ENCODE measurements at places on chromosomes 11 and 22.

DNA sequence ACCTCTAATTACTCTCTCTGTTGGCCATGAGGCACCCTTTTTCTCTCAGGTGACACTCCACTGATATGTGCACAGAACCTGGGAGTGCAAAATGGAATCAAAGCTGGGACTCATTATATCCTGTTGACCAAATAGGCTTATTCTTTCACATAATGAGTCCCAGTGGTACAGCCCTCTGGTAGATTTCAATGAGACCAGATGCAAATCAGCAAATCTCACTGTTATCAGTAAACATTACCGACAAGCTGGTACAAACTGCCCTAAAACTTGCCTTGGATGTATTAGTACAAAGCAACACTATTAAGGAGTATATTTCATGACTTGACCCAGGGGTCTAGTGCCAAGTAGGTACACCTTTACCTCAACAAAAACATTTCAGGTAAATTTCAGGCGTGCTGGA, 128.3 kb downstream of the DDX10 start:
- no peak for DNase-seq

- no peak for DNase-seq
Measured at GRCh38 chr11:46458491-46458890, 66.9 kb upstream of the CHRM4 start.

- no peak for DNase-seq
Measured at GRCh38 chr22:20204311-20204710, 53.5 kb upstream of the CCDC188 start.

DNA sequence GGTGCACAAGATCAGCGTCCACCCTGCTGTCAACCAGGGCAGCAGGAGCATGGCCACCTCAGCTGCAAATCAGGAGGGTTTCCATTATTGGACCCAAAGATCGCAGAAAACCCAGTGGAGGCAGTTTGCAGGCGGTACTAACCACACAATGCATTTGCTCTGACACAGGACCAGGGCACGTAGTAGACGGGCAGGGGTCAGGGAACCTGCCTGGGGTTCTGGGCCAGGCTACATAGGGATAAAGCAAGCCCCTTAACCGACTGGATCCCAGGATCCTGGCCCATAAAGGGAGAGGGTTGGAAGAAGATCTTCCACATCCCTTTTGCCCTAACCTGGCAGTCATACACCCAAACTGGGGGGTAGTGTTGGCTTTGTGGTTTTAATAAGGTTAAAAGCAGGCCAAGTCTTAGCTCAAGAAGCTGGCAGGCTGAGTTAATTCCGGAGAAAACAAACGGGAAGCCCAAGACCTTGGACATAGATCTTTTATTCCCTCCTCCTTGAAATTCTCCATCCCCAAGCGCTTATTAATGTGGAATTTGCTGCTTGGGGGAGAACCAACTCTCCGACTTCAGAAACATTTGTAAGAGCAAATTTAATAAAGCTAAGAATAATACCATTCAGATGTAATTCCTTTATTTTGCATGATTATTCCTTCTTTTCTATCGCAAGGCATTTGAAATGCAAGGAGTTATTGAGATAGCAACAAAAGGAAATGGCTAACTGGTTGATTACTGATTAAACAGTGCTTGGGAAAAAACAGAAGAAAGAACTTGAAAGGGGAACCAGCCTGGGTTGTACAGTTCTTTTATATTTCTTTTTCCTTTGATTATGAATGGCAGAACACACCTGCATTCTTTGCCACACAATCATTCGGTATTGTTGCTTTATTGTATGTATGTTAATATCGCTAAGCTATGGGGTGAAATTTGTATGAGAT, 6.3 kb upstream of the ARHGAP8 start:
- no peak for DNase-seq

- no peak for DNase-seq
Measured at GRCh38 chr11:26078231-26078821, 253.6 kb upstream of the ANO3 start.

DNA sequence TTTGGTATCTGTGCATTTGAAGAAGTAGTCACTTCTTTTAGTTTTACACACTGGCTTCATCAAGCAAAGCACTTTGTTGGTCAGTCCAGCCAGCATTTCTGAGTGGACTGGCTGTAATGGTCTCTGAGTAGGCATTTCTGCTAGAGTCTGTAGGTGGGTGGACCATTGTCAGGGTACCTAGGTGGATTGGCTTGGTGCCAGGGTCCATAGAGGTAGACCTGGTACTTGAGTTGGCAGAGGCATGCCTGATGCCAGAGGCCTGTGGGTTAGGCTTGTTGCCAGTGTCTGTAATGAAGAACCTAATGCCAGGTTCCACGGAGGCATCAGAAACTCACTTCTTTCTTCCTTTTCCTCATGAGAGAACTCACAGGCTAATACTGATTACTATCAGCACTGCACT, 157.9 kb upstream of the C11orf87 start:
- no peak for DNase-seq

DNA sequence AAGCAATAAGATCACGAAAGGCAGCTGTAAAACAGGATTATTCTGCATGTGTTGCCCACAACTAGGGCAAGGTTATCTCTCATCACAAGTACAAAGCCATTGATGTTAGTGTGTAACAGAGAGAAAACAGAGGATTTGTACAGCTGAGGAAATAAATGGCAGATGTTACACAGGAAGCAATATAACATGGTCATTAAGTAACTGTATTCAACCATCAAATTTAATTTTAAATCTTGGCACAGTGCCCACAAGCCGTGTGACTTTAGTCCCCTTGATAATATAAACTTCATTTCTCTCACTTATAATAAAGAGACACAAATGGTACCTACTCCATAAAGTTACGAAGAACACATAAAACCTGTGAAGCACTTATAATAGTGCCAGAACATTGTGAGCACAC, 17.3 kb downstream of the OR51E2 start:
- DNase-seq, result no peak

DNA sequence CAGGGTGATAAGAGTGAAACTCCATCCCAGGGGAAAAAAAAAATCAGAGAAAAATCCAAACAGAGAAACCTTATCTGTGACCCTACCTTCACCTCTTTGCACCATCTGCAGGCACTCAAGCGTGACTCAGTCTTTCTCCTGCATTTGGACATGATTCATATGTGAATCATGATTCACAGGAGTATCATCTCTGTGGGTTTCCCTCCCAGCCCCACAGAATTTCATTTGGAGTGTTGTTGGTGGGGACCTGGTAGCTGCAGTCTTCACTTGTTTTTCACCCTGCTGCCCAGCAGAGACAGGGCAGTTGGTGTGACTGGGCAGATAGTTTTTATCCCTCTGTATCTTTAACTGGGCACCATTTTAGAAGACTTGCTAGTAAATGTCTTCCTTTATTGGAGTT, 75.7 kb downstream of the DEPDC5 start:
- DNase-seq, result peak; percentile 10

GRCh38 chr11:96755209-96755608, 365.4 kb downstream of the JRKL start:
- DNase-seq, result no peak

GRCh38 chr11:116461789-116462188, 311.0 kb downstream of the BUD13 start:
- DNase-seq, result no peak

- no peak for DNase-seq
Measured at GRCh38 chr22:22343581-22344296, 99.2 kb downstream of the VPREB1 start.

DNA sequence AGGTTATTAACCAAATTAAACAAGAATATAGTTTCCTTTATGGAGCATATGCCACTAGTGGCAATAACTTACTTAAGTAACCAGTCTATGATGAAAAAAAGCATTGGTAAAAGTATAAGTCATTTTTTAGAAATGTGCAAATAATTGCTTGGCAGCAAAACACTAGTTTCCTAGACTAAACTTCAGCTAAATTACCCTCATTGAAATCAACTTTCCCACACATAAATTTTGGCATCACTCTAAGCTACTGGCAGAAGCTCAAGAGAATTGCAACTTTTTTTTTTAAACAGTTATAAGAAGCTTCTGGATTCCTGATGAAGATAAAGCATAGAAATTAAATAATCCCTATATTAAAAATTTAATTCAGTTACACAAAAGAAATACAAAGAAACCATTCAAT, 12.5 kb downstream of the CCDC34 start:
- DNase-seq, result no peak

DNA sequence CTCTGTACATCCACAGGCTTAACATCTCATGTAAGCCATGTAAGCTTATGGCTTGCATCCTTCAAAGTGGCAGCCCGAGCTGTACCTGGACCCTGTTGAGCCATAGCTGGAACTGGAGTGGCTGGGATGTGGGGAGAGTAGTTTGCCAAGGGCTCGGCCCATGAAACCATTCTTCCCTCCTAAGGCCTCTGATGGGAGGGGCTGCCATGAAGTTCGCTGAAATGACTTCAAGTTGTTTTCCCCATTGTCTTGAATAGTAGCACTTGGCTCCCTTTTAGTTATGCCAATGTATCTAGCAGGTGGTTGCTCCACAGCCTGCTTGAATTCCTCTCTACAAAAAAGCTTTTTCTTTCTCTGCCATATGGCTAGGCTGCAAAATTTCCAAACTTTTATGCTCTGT, 5.2 kb upstream of the CHORDC1 start:
- no peak for DNase-seq

DNA sequence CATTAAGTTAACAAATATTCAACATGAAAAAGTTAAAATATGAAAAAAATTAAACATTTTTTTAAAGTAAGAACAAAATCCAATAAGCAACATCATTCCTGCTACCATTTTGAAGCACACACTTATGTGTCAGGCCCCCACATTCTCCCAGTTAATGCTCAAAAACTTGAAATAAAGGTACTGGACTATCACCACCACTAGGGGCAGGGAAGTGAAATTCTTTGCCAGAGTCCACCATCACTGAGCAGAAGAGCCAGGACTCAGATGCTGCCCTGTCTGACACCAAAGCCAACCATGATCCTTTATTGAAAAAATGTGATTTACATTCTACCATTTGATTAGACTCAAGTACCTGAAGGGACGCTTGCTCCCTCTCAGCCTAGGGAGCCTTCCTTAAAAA, 39.1 kb downstream of the PITPNB start:
- DNase-seq, result peak; percentile 18

GRCh38 chr22:23862103-23862502, 4.4 kb downstream of the SLC2A11 start:
- DNase-seq, result peak; percentile 32

GRCh38 chr11:62560566-62561103, 13.1 kb downstream of the EEF1G start:
- DNase-seq, result peak; percentile 91

GRCh38 chr11:47398551-47398950, 9.8 kb upstream of the SLC39A13 start:
- no peak for DNase-seq

- DNase-seq, result no peak
Measured at GRCh38 chr11:70828593-70829082, 423.7 kb downstream of the SHANK2 start.

GRCh38 chr11:13602844-13603243, 65.6 kb upstream of the FAR1 start:
- DNase-seq, result no peak

DNA sequence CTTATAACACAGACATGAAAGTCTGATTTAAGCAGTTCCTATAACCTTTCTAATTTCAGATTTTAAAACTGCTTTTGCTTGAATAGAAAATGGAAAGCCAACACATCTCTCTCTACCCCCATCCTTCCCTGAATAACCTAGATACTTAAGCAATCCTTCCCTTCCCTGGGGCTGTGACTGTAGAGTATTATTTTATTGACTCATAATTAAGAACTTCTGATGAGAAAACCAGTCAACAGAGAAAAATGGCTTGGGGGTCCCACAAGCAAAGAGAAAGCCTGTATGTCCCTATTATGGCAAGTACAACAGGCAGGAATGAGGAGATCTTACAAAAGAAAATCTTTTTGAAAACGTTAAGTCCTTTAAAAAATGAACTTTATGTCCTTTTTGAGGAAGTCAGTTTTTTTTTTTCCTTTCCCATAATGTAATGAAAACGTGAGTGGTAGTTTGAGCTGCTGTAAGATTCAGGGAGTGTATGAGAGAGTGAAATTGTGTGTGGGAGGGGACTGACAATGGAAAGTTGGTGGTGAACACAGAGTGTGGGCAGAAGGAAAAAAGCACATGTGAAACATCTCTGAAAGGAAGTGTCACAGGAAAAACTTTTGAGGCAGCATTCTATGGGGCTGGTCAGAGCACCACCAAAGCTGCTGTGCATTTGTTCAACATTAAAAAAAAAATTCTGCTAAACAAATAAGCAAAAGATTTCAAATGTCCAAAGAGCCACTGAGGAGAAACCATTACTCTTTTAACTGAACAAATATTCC, 154.6 kb downstream of the MAML2 start:
- peak; percentile 11 for DNase-seq

- no peak for DNase-seq
Measured at GRCh38 chr11:134238956-134239355, 14.2 kb downstream of the THYN1 start.

DNA sequence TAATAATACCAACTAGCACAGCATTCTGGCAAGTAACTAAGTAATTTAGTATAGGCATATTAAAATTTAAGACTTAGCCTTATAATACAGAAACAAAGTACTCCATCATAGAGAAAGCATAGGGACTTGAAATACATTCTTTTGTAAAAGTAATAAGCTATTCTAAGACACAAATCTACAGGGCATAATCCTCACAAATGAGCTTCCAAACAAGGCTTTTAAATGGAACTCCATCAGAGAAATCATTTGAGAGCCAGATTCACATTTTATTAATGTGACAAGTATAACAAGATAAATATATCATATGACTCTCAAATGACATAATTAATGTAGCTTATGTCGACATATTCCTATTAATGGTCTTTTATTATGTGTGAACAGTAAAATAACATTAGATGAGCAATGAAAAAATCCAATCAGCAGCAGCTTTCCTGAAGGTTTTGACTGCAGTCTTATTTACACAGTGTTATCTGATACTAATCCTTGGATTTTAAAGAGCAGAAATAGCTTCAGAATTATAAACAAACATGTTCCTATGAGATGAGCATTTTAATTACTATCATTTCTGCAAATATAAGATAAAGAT, 241.4 kb downstream of the TTC28 start:
- DNase-seq, result no peak

DNA sequence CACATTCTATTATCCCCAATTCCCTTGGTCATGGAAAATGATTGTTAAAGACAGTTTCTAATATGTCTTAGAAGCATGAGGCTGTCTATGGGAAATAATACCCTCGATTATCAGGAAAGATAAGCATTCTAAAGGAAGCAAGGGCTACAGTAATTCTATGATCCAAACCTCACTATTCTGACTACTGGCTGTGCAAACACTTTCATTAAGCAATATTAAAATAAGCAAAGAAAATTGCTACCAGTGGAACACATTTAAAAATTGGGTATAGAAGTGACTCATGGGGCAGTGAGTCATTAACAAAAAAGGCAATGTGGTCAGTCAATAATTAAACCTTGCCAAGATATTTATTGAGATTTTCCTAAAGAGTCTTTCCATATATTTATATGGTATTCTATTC, 1415.2 kb upstream of the TENM4 start:
- no peak for DNase-seq
